ENCODE measurements at places on chromosomes 7 and 10.
A peak's percentile ranks its signal among the peaks of the same experiment; 100 is the strongest.

- DNase-seq, result peak; percentile 63
Observed at GRCh38 chr10:10780746-10781145, 236.9 kb upstream of the CELF2 start.

DNA sequence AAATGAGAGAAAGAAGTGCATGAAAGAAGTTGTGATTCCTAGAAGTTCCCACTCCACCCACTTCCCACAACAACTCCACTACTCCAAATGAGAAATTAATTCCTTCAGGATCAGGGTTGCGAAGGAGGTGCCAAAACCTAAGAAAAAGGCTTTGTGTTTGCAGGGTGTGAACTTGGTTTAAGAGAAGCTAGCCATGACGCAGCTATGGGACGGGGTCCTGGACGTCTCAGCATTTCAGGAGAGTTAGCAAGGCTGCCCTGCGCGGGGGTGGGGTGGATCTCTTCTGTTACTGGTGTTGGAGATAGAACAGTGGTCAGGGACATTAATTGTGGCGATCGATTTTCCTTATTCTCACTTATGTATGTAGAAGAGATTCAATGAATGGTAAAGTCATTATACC lies 61.2 kb downstream of the CHST3 start:
- no peak for DNase-seq

DNA sequence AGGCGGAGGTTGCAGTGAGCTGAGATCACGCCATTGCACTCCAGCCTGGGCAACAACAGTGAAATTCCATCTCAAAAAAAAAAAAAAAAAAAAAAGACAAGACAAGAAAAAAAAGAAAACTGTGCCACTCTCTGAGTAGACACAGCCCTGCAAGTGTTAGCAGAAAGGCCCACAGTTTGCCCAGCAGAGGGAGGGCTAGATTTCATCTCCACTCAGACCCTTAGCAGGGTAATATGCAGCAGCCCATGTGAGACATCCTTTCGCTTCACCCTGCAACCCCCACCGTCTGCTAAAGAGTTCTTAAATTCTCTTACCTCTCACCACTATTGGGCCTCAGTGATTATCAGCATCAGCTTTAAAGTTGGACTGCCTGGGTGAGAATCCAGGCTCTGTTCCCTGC lies 38.2 kb downstream of the CTNNA3 start:
- DNase-seq, result no peak

GRCh38 chr10:97012470-97012869 lies 173.3 kb downstream of the SLIT1 start:
- no peak for DNase-seq

DNA sequence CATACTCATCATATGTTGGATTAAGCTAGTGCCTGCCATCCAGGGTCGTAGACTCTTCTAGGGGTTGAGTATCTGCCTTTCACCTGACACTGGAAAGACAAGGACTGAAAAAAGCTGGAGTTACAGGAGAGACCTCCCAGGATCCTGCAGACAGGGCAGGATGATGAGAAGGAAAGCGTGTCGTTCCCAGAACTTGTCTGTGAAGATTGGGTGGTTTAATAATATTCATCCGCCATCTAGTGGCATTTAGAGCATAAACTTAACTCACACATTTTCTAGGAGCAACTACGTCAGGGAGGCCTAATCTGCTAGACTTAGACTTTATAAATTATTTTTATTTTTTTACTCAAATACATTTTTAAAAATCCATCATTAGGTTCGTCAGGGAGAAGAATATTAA lies 59.6 kb downstream of the ADRB1 start:
- DNase-seq, result peak; percentile 76

All from fibroblast of lung (primary cell).